Activated CD8-positive, alpha-beta memory T cell treated with anti-CD3 and anti-CD28 coated beads, Interleukin-2, amount 50 U/mL, for 4 hours (primary cell): ENCODE measurements at places on chromosomes 5 and 9.

- no peak for DNase-seq
Measured at GRCh38 chr5:141760193-141760592, 78.2 kb upstream of the ARAP3 start.

DNA sequence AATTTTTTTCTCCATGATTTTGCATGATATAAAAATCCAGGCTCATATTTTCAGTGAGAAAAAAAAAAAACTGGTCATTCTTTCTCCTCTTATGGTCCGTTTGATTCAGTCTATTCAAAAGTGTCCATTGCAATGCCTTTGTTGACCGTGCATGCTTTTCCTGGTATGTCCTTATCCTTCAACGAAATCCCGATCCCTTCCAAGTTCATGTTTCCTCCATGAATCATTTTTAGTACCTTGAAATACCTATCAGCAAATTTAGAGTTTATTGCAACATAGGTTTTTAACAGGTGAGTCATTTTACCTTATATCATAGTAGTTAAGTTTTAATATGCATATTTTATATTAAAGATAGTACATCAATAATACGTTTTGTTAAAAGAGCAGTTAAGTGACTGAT is 773.8 kb upstream of the CHD1 start:
- DNase-seq = no peak

GRCh38 chr9:94081435-94081834 is 2.8 kb upstream of the PTPDC1 start:
- DNase-seq = no peak

DNA sequence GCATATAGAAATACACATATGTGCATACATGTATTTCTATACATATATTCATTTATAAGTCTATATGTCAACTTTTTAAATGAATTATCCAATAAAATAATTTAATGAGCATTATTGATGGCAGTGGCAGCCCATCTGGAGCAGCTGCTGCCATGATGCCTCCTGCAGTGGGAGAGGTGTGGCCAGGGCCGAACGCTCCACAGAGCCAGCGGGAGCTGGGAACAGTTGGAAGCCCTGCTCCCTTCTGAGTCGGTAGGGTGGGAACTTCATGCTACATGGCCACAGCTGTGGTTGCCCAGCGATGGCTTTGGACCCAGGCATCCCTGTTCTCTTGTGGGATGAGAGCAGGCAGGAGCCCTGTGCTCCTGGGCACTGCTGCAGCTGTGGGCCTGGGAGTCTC is 812.4 kb upstream of the CTNND2 start:
- DNase-seq = no peak
